ENCODE measurements at places on chromosomes 12 and 14. TPM values are rescaled to one million over a fixed set of nuclear protein-coding genes. Genes with fewer than 3 reads are reported as not detected.

HIF1A gene
- total RNA-seq, result 93.5 TPM

GLIPR1L2 gene
- 0.47 TPM for total RNA-seq

AMDHD1 gene
- 0.39 TPM for total RNA-seq

P2RX4 gene
- 16.5 TPM for total RNA-seq

GLT8D2 gene
- 15.4 TPM for total RNA-seq

NKX2-8 gene
- total RNA-seq, result 0.86 TPM

MAP1LC3B2 gene
- total RNA-seq, result 0.70 TPM

JPH4 gene
- not detected for total RNA-seq

TBX5 gene
- not detected for total RNA-seq

C12orf54 gene
- total RNA-seq, result 2.5 TPM

All from hair follicular keratinocyte (primary cell).